ENCODE measurements at places on chromosomes 1 and 21. TPM values are rescaled to one million over a fixed set of nuclear protein-coding genes. Genes with fewer than 3 reads are reported as not detected.

DNA sequence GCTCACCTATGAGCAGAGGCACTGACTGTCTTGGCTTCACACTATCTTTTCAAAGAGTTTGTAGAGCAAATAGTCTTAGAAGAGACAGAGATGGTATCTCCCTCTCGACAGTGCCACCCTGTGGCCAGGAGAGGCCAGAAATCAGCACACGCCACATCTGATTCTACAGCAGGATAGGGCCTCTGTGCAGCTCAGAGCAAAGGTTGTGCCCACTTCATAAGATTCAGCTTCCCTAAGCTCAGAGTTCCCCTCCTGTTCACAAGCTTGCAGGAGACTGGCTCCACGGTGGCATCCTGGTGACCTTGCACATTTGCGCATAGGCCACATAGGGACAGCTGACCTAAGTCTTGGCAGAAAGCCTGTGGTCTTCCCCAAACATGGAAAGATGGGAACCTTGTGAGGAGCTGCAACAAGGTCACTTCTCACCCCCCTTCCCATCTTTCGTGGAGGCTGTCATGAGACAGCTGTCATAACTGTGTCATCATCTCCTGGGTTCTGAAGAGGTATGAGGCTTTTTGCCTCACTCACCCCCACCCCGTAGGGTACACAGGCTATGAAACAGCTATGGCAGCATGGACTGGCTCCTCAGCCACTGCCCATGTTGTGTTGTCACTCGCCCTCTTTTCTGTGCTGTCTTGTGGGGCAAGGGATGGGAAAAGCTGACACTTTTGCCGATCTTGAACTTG lies 3.0 kb downstream of the ITLN2 start:
- DNase-seq, result peak; percentile 46

- DNase-seq, result no peak
These were observed 22.8 kb downstream of the A3GALT2 start for GRCh38 chr1:33297911-33298622.

TRIM58 gene
- 0.13 TPM for polyA plus RNA-seq

CSF1 gene
- 25.3 TPM for polyA plus RNA-seq

RBM8A gene
- 236 TPM for polyA plus RNA-seq

Data from SK-N-SH (cell line).